Activated naive CD8-positive, alpha-beta T cell treated with anti-CD3 and anti-CD28 coated beads for 36 hours (primary cell): ENCODE measurements at places on chromosomes 1 and 21. TPM values are rescaled to one million over a fixed set of nuclear protein-coding genes. Genes with fewer than 3 reads are reported as not detected.

The ETV3L gene
- not detected for total RNA-seq

GRCh38 chr1:109821831-109822745 lies 58.4 kb upstream of the EPS8L3 start:
- no peak overlapping the region for H3K27ac ChIP-seq
- no peak overlapping the region for H3K4me3 ChIP-seq
- DNase-seq, result no peak
- peaks cover 5% of the 10 kb centered on the region for H3K27me3 ChIP-seq
- no peaks in the 10 kb centered on the region for H3K36me3 ChIP-seq
- peaks cover 14% of the 10 kb centered on the region for H3K4me1 ChIP-seq

The FOXD2 gene
- 0.04 TPM for total RNA-seq

- H3K27me3 ChIP-seq, result no peaks in the 10 kb centered on the region
- peak overlapping the region; percentile 74 for H3K4me3 ChIP-seq
- H3K36me3 ChIP-seq, result no peaks in the 10 kb centered on the region
- H3K27ac ChIP-seq, result no peak overlapping the region
These were observed 90.7 kb upstream of the VAMP3 start for GRCh38 chr1:7680207-7680954.

- no peak overlapping the region for H3K4me3 ChIP-seq
- DNase-seq, result no peak
- H3K27ac ChIP-seq, result no peak overlapping the region
- H3K4me1 ChIP-seq, result peaks cover 2% of the 10 kb centered on the region
- H3K27me3 ChIP-seq, result no peaks in the 10 kb centered on the region
These were observed 68.9 kb downstream of the UCK2 start for GRCh38 chr1:165896277-165896676.

The HMGN1 gene
- 501 TPM for total RNA-seq

GRCh38 chr1:154873321-154873950 lies 3.4 kb upstream of the KCNN3 start:
- DNase-seq, result no peak
- peaks cover 34% of the 10 kb centered on the region for H3K4me1 ChIP-seq
- peaks cover 40% of the 10 kb centered on the region for H3K27me3 ChIP-seq
- H3K27ac ChIP-seq, result no peak overlapping the region

DNA sequence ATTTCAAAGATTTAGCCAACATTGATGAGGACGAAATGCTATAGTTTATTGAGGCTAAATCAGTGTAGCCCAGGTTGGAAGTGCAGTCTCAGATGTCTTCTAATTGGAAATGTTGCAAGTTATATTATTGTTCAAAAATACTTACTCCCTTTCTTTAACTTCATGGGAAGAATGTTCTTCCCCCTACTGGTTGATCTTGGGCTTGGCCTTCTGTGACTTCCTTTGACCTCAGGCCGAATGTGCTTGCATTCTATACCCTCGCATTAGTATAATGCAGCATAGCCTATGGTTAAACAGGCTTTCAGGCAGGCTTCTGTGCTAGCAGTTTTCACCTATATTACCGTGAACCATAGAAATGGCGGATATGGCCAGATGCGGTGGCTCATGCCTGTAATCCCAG lies 77.3 kb downstream of the RPE65 start:
- peaks cover 9% of the 10 kb centered on the region for H3K27me3 ChIP-seq
- DNase-seq, result no peak
- no peak overlapping the region for H3K4me3 ChIP-seq
- H3K4me1 ChIP-seq, result no peaks in the 10 kb centered on the region
- H3K27ac ChIP-seq, result no peak overlapping the region

- peaks cover 21% of the 10 kb centered on the region for H3K27me3 ChIP-seq
- peaks cover 37% of the 10 kb centered on the region for H3K4me1 ChIP-seq
- H3K4me3 ChIP-seq, result peak overlapping the region; percentile 86
- H3K36me3 ChIP-seq, result no peaks in the 10 kb centered on the region
- no peak overlapping the region for H3K27ac ChIP-seq
These were observed 1.6 kb downstream of the TENT5C start for GRCh38 chr1:117607471-117607870.

- H3K4me1 ChIP-seq, result peaks cover 18% of the 10 kb centered on the region
- no peak overlapping the region for H3K27ac ChIP-seq
- no peak overlapping the region for H3K4me3 ChIP-seq
- H3K36me3 ChIP-seq, result peaks cover 3% of the 10 kb centered on the region
- DNase-seq, result no peak
- H3K27me3 ChIP-seq, result no peaks in the 10 kb centered on the region
These were observed 109.4 kb downstream of the RGL1 start for GRCh38 chr1:183914276-183914675.

- no peaks in the 10 kb centered on the region for H3K27me3 ChIP-seq
- H3K4me3 ChIP-seq, result no peak overlapping the region
- H3K4me1 ChIP-seq, result peaks cover 9% of the 10 kb centered on the region
- no peak for DNase-seq
- peaks cover 3% of the 10 kb centered on the region for H3K36me3 ChIP-seq
These were observed 36.4 kb downstream of the TBCE start for GRCh38 chr1:235403593-235403992.

GRCh38 chr1:222772996-222773379 lies 36.0 kb downstream of the FAM177B start:
- DNase-seq, result no peak
- H3K27ac ChIP-seq, result no peak overlapping the region
- no peaks in the 10 kb centered on the region for H3K27me3 ChIP-seq
- peaks cover 11% of the 10 kb centered on the region for H3K4me1 ChIP-seq

DNA sequence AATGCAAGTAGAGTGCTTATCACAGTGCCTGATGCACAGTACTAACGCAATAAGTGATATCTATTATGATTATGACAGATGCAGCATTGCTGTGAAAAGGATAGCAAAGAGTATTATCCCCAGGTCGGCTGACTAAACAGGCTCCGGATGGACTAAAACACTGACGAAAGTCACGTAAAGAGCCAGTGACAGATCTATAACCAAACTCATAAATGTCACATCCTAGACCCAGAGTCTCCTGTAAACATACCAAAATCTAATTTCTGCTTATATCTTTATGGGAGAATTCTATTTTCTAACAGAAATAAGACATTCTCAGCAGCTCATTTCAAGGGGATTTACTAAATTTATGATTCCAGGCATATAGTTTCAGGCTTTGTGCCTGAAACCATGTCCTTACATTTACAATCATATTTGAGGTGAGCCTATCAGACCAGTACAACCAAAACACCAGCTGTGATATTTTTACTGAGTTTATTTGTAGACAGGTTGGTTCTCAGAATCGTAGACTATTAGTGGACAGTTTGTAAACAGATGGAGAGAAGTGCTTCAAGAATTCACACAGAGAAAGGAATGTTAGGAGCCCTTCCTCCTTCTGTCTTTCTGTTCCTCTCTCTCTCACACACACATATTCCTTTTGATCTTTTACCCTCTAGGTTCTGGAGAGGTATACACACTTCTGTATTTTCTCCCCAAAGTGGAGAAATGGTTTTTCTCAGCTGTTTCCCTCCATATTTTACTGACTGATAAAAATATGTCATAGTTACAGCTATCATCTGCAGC lies 52.4 kb upstream of the WDR26 start:
- no peak overlapping the region for H3K27ac ChIP-seq
- H3K27me3 ChIP-seq, result peaks cover 5% of the 10 kb centered on the region
- no peaks in the 10 kb centered on the region for H3K36me3 ChIP-seq

DNA sequence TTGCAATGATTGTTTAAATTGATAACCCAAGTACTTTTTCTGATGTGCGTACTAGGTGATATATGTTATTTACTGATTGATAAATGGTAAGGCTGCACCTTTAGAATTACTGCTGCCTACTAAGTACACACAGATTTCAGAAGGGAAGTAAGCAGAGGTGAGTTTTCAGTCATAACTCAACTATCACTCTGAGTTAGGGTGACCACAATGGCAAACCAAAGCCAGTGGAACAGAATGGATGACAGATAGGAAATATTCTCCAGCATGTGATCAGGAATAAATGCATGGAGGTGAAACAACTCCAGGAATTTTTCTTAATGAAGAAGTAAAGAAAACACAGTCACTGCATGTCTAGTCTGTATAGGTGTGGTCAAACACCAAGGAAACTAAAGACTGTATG lies 7.5 kb upstream of the KCNJ15 start:
- H3K4me1 ChIP-seq, result peaks cover 27% of the 10 kb centered on the region
- H3K27ac ChIP-seq, result no peak overlapping the region
- peaks cover 3% of the 10 kb centered on the region for H3K36me3 ChIP-seq
- DNase-seq, result no peak
- peaks cover 35% of the 10 kb centered on the region for H3K27me3 ChIP-seq

DNA sequence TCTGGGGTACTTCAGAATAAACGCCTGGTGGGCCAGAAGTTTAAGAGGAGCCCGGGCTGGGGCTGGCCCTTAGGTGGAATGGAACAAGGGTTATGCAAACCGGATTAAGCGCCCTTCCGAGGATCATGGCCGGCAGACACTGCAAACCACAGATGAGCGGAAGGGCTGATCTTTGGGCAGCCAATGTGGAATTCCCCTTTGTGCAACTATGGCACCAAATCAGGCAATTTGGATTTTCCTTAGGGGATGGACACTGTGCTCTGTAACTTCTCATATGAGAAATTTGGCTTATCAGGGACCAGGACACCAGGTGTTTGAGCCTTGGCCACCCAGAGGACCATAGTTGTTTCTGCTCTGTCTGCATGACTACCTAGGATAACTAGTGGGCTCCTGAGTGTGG lies 5.7 kb upstream of the IL10 start:
- H3K27ac ChIP-seq, result no peak overlapping the region
- no peak for DNase-seq

The H3-3A gene
- total RNA-seq, result 342 TPM

- H3K4me1 ChIP-seq, result no peaks in the 10 kb centered on the region
- peak; percentile 59 for DNase-seq
- H3K36me3 ChIP-seq, result peaks cover 19% of the 10 kb centered on the region
- H3K27ac ChIP-seq, result peak overlapping the region; percentile 20
- H3K27me3 ChIP-seq, result no peaks in the 10 kb centered on the region
These were observed 40.0 kb upstream of the MAGOH start for GRCh38 chr1:53278298-53278725.

DNA sequence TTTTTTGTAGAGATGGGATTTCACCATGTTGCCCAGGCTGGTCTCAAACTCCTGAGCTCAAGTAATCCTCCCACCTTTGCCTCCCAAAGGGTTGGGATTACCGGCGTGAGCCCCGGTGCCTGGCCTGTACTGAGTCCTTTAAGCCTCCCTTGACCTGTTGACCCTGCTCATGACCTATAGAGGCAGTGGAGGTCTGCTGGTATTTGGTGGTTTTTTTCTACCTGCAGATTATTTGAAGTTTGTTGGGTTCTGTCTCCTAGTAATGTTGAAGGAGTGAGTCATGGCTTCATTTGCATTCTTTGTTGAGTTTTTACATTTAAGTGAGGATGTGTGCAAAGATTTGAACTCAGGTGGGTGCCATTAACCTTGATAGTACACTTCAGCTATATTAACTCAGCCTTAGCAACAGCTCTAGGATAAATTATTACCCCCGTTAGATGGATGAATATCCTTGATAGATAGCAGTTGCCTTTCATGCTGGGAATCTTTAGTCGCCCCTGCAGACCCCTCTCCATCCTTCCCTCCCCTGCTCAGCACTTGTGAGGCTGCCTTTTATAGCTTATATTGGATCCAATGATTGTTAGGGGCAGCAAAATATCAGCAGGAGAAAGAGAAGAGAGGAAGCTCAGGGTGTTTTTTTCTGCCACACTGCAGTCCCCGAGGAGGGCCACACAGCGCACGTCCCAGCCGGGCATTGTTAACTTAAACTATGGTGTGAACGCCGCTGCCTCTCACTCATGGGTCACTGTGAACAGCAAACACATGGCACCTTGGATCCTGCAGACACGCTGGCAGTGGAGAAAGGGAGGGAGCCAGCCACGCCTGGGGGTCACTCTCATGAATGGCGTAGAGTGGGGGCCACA lies 14.9 kb upstream of the NPPB start:
- H3K4me3 ChIP-seq, result no peak overlapping the region
- peaks cover 2% of the 10 kb centered on the region for H3K4me1 ChIP-seq
- no peak overlapping the region for H3K27ac ChIP-seq
- no peaks in the 10 kb centered on the region for H3K36me3 ChIP-seq
- DNase-seq, result no peak

GRCh38 chr1:212760126-212760823 lies 31.3 kb downstream of the NSL1 start:
- no peak overlapping the region for H3K4me3 ChIP-seq
- H3K27me3 ChIP-seq, result no peaks in the 10 kb centered on the region
- peaks cover 21% of the 10 kb centered on the region for H3K36me3 ChIP-seq
- H3K4me1 ChIP-seq, result peaks cover 23% of the 10 kb centered on the region

DNA sequence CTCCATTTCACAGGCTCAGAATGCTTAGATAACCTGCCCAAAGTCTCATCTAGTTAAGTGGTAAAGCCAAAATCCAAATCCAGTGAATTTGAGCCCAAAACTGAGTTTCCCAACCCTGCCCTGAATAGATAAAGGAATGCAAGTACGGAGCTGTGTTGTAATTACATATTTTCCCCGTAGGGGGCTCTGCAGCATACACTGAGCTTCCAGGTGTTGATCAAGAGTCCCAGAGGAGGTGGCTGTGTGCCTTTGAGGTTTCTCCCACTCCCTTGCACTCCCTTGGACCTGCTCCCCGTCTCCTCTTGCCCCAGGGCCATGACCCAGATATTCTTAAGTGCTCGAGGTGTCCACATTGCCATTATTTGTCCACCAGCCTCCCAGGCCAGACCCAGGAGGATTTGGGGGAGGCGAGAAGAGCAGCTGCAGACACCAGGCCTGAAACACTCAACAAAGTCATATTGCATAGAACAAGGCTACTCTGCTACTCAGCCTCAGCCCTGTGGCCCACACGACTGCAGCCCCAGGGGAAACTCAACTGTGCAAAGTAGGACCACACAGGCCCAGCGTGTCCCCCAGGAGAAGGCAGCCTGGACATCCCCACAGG lies 18.4 kb upstream of the LY9 start:
- H3K4me1 ChIP-seq, result peaks cover 52% of the 10 kb centered on the region
- peaks cover 3% of the 10 kb centered on the region for H3K36me3 ChIP-seq
- H3K27ac ChIP-seq, result no peak overlapping the region
- H3K4me3 ChIP-seq, result no peak overlapping the region
- peak; percentile 41 for DNase-seq

GRCh38 chr1:229782469-229782868 lies 156.4 kb downstream of the URB2 start:
- H3K27ac ChIP-seq, result no peak overlapping the region
- no peak for DNase-seq
- H3K4me3 ChIP-seq, result no peak overlapping the region

The S100A14 gene
- total RNA-seq, result not detected

The COL18A1 gene
- 3.5 TPM for total RNA-seq

The CADM3 gene
- total RNA-seq, result not detected

The MAN1C1 gene
- total RNA-seq, result 5.3 TPM

The LCE2A gene
- total RNA-seq, result not detected

GRCh38 chr21:37224861-37225839 lies 42.0 kb downstream of the VPS26C start:
- DNase-seq, result peak; percentile 79
- no peaks in the 10 kb centered on the region for H3K27me3 ChIP-seq
- peak overlapping the region; percentile 95 for H3K27ac ChIP-seq
- peaks cover 69% of the 10 kb centered on the region for H3K36me3 ChIP-seq

The CNN3 gene
- total RNA-seq, result 15.2 TPM

The OPRD1 gene
- not detected for total RNA-seq

The STUM gene
- total RNA-seq, result not detected

The PBX1 gene
- not detected for total RNA-seq
